T-helper 17 cell (primary cell): ENCODE measurements at places on chromosomes 3 and 15.
A peak's percentile ranks its signal among the peaks of the same experiment; 100 is the strongest.

- H3K36me3 ChIP-seq, result peaks cover under 1% of the 10 kb centered on the region
- H3K4me3 ChIP-seq, result no peak overlapping the region
- no peak for DNase-seq
- peaks cover 19% of the 10 kb centered on the region for H3K27me3 ChIP-seq
These were observed 49.3 kb downstream of the FGD5 start for GRCh38 chr3:14867936-14868570.

DNA sequence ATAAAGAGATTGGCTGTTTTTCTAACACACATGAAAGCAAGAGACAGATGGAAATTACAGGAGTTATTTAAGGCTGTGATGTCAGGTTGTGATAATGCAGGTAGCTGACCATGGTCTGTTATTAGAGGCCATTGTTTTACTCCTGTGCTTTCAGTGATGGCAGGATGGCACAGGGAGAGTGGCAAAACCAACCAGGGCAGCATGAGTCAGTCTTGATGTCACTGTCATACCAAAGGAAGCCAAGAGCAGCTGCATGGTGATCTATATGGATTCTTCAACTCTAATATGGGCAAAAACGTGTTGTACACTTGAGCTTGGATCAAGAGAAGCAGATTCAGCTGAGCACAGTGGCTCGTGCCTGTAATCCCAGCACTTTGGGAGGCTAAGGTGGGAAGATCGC lies 91.8 kb upstream of the LMOD3 start:
- peaks cover 4% of the 10 kb centered on the region for H3K27me3 ChIP-seq
- no peak overlapping the region for H3K4me3 ChIP-seq
- H3K36me3 ChIP-seq, result peaks cover 3% of the 10 kb centered on the region
- no peak for DNase-seq
- H3K4me1 ChIP-seq, result peaks cover 3% of the 10 kb centered on the region

- H3K27ac ChIP-seq, result peak overlapping the region; percentile 39
- H3K4me1 ChIP-seq, result peaks cover 30% of the 10 kb centered on the region
- peaks cover 12% of the 10 kb centered on the region for H3K36me3 ChIP-seq
- no peak for DNase-seq
- H3K27me3 ChIP-seq, result no peaks in the 10 kb centered on the region
These were observed 20.0 kb downstream of the CMTM6 start for GRCh38 chr3:32482693-32483092.

DNA sequence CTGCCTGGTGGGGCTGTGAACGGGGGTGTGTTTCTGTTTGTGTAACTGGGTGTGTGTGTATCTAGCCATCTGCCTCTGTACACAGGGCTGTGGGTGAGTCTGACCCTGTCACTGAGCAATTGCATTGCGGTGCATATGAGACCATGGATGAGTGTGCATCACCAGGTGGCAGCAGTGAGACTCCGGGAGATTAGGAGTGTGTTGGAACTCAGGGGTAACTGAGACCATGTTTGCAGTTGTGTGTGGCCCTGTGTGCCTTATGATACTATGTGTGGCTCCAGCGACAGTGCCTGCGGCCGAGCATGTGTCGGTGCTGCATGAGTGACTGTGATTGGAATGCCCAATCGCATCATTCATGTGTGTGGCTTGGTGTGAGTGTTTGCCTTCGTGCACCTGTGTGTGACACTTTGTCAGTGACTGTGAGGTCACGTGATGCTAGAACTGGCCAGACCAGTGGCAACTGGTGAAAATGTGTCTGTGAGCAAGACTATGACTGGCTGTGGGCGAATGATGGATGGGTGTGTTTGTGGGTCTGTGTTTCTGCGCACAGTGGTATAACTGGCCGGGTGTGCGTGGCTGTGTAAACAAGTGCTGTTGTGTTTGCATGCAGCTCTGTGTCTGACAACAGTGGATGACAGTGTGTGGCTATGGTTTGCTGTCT lies 14.0 kb downstream of the VILL start:
- H3K27me3 ChIP-seq, result no peaks in the 10 kb centered on the region
- peak overlapping the region; percentile 75 for H3K27ac ChIP-seq
- no peak for DNase-seq

GRCh38 chr15:79973456-79974195 lies 2.6 kb upstream of the BCL2A1 start:
- DNase-seq, result no peak
- no peaks in the 10 kb centered on the region for H3K27me3 ChIP-seq
- H3K4me3 ChIP-seq, result no peak overlapping the region
- peaks cover 22% of the 10 kb centered on the region for H3K4me1 ChIP-seq
- no peak overlapping the region for H3K27ac ChIP-seq
- peaks cover 5% of the 10 kb centered on the region for H3K36me3 ChIP-seq

DNA sequence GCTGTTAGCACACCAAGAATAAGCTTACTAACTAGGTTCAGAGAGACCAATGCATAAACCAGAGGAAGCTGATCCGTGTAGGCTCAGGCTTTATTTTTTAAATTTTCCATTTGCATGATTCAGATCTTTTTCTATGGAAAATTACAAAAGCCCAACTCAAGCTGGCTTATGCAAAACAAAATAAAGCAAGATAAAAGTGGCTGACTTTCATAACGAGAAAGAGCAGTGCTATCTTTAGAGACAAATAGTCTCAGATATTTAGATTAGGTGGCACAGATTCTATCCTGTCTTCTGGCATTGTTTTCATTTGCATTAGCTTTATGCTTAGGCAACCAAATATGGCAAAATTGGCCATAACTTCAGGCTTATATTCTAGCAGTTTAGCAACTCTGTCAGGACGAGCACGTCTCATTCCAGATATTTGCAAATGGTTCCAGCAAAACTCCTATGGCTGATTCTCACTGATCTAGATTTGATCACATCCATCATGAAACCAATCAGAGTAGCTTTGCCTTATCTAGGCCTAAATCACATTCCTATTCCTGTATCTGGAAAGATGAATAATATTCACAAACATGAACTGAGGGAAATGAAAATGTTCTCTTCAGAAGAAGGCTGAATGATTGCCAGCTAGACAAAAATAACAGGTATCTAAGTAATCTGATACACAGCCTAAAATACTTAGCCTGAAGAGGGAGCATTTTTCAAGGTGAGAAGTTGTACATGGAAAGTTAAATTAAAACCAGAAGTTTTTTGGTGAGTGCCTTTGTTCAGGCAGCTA lies 216.4 kb upstream of the DPPA4 start:
- no peaks in the 10 kb centered on the region for H3K36me3 ChIP-seq
- no peaks in the 10 kb centered on the region for H3K4me1 ChIP-seq
- no peak overlapping the region for H3K4me3 ChIP-seq
- H3K27me3 ChIP-seq, result no peaks in the 10 kb centered on the region
- DNase-seq, result no peak
- H3K27ac ChIP-seq, result no peak overlapping the region

DNA sequence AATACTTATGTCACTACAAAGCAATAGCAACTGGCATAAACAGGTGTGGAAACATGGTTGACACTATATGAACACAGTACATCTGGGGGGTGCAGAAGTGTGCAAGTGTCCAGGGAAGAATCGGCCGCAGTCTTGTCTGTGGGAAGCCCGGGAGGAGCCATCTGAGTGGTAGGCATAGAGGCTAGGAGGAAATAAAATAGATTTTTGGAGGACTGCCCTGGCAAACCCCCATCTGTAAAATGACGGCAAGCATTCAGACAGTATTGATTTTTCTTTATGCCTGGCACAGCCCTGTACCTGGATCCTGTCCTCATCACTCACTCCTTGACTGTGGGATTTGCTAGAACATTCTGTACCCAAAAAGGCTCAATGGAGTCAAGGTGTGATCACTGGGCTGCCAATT lies 31.3 kb downstream of the THSD4 start:
- no peaks in the 10 kb centered on the region for H3K4me1 ChIP-seq
- H3K27me3 ChIP-seq, result peaks cover 35% of the 10 kb centered on the region
- no peaks in the 10 kb centered on the region for H3K36me3 ChIP-seq
- H3K27ac ChIP-seq, result no peak overlapping the region
- no peak for DNase-seq

DNA sequence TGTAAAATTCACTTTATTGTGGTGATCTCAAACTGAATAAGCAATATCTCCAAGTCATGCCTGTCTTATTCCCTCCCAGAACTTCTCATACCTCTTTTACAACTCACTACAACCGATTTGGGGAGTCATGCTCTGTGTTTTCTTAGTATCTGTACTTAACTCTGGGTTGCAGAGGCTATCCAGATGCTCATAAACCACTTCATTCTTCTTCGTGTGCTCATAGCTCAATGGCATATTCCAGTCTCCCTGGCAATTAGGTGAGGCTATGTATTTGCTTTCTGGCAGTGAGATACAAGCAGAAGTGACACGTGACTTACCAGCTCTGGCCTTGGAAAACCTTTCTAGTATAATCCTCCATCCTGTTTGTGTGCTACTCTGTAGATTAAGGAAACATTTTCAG lies 360.9 kb downstream of the ZNF385D start:
- H3K36me3 ChIP-seq, result no peaks in the 10 kb centered on the region
- H3K27me3 ChIP-seq, result no peaks in the 10 kb centered on the region
- H3K4me3 ChIP-seq, result no peak overlapping the region
- no peak for DNase-seq
- no peaks in the 10 kb centered on the region for H3K4me1 ChIP-seq

- H3K4me3 ChIP-seq, result no peak overlapping the region
- DNase-seq, result no peak
- no peaks in the 10 kb centered on the region for H3K27me3 ChIP-seq
- peaks cover 6% of the 10 kb centered on the region for H3K36me3 ChIP-seq
- H3K4me1 ChIP-seq, result peaks cover 22% of the 10 kb centered on the region
These were observed 80.9 kb downstream of the PDE8A start for GRCh38 chr15:85062560-85062959.

DNA sequence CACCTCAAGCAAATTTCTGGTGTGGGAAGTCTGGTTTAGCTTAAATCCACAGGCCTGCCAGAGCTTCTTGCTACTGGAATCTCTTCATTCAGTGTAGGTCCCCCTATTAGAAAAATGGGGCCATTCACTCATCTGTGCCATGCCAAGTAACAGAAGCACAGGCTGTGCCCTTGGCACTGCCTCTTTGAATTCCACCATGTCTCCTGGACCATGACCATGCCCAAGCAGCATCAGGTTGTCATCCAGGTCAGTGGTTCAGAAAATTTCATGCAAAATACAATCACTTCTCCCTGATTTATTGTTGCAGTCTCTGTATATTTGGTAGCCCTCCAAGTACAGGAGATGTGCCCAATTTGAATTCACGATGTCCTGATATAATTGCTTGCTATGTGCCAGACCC lies 602.1 kb upstream of the ZNF385D start:
- H3K4me3 ChIP-seq, result no peak overlapping the region
- H3K27me3 ChIP-seq, result no peaks in the 10 kb centered on the region
- no peaks in the 10 kb centered on the region for H3K36me3 ChIP-seq
- DNase-seq, result no peak

DNA sequence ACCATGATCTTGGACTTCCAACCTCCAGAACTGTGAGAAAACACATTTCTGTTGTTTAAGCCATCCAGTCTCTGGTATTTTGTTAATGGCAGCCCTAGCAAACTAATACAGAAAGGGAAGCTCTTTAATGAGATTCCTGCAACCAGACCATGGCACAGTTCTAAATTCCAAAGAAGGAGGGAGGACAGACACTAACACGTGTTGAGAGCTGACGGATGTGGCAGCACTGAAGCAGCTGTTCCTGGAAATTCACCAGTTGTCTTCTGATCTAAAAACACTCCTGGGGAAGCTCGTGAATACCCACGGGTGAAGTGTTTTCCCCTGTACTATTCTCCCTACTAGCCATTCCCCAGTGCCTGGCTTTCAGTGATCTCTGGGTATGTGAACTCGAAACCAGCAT lies 56.7 kb downstream of the RPL22L1 start:
- H3K27ac ChIP-seq, result no peak overlapping the region
- peaks cover 28% of the 10 kb centered on the region for H3K27me3 ChIP-seq
- peaks cover 2% of the 10 kb centered on the region for H3K36me3 ChIP-seq
- no peak overlapping the region for H3K4me3 ChIP-seq
- peaks cover 18% of the 10 kb centered on the region for H3K4me1 ChIP-seq
- DNase-seq, result no peak
